ENCODE measurements at places on chromosomes 2 and 18.

GRCh38 chr2:177397481-177398289 is 5.1 kb downstream of the AGPS start:
- no peak for DNase-seq

DNA sequence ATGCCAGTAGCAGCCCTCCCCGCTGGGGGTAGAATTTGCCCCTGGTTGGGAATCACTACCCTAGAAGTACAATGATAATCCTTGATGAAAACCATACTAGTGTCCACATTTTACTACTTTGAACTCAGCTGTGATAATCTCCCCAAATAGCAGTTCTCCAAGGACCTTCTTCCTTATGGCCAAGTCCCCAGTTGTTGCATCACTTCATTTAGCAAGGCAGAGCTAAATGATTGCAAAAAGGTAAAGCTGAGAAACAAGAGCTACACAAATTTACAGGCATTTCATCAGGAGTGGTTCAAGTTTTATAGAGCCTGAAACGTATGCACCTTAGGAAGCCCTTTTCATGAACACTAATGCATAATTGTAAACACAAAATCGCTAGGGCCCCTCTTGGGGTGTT is 44.9 kb upstream of the REL start:
- no peak for DNase-seq

GRCh38 chr18:31612124-31612523 is 20.4 kb downstream of the TTR start:
- no peak for DNase-seq

GRCh38 chr2:159091976-159092375 is 123.5 kb downstream of the TANC1 start:
- DNase-seq = no peak

DNA sequence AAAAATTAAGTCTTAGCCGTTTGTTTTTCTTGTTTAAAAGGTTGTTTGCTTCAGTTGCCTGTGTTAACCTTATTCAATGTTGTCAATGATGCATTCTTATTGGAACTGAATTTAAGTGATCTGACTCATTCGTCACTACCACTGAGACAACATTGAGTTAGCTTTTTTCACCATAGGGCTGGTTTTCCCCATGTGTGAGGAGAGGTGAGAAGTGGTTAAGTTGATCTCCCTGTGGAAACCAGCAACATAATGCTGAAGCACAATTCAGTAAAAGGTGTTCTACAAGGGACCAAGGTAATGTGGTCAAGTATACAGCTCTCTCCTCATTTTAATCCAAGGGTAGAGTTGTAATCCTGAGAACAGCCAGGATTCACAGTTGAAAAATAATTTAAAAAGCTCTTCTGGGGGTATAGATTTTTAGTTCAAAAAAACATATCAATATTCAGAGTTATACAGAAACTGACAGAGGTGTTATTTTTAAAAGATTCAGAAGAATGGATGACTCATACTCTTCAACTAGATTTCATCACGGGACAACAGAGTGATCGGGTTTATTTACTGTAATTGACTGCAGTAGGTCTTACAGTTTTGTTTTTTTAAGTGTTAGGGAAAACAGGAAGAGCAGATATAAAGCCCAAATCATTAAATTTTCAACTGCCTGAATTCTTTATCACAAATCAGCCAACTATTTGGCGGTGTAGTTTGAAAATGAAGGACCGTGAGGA is 12.6 kb downstream of the NOP58 start:
- peak; percentile 42 for DNase-seq

DNA sequence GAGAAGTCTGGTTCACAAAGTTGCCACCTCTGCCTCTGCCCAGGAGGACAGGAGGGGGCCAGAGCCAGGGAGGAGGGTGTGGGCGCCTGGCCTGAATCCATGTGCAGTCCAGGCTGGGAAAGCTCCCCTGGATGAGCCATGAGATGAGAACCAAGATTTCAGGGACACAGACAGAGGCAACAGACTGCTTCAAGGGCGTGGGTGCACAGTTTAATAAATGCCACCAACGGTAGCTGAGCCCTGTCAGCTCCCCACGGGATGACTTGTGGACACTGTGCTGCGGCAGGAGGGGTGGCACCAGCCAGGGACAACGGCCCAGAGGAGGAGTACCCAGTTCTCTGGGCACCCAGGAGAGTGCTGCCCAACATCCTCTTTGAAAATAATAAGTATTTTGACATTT is 15.2 kb downstream of the CAPG start:
- no peak for DNase-seq

DNA sequence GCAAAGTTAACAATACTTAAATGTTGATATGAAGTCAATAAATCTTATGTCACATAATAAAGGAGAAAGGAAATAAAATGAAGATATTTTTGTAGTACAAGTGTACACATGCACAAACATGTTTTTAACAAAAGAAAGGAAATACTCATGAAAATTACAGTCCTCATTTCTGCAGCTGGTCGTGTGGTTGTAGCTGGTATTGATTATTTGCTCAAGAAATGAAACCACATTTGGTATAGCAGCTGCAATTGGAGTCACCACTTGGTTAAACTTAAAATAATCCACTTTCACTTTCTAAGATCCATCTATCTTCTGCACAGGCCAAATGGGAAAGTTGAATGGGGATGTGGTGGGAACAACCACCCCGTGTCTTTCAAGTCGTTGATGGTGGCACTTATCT is 580.5 kb upstream of the NRXN1 start:
- no peak for DNase-seq

DNA sequence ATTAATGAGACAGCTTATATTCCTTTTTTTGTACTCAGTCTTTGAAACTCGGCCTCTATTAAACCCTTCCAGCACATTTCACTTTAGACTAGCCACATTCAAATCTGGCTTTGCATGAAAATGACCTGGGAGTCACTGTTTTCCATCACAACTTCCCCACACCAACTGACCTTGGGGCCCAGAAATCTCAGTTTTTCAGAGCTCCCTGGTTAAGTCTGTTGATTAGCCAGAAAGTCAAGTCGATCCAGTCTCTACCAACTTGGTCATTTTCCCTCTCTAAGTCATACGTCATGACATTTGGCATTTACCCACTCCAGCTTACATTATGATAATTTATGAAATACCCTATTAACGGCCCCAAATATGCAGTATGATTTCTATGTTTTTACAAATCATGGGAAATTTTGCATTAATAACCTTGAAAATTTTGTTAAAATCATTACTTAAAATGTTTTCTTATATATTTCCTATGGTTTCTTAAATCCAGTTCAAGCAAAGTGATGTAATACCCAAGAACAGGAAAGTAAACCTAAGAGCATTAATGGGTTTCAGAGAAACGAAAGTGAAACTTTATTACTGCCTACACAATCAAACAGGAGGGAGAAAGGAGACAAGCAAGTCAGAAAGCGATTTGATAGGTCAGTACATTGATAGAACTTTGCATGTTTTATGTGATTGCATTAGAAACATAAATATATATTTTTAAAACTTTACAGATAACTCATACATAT is 77.1 kb downstream of the SPATS2L start:
- peak; percentile 67 for DNase-seq

DNA sequence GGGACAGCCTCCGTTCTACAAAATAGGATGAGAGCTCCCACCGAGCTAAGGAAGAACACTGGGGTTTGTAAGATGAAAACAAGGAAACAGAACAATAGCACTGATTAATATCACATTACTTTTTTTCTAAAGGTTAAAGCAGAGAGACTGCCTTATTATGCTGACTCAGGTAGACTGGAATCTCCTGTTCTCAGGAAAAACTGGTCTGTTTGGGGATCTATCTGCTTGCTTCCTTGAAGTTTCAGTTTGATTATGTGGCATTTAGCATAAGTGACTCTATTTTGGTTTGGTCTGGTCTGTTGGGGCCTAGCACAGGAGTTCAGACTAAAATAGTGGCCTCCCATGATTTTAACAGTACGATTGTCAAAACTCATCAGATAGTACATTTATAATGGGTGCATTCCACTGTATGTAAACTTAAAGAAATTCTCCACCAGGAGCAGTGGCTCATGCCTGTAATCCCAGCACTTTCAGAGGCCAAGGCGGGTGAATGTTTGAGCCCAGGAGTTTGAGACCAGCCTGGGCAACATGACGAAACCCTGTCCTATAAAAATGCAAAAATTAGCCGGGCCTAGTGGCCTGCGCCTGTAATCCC is 64.1 kb upstream of the NDUFV2 start:
- no peak for DNase-seq

- DNase-seq = peak; percentile 28
These were observed 57.9 kb downstream of the LIPG start for GRCh38 chr18:49619801-49620200.

DNA sequence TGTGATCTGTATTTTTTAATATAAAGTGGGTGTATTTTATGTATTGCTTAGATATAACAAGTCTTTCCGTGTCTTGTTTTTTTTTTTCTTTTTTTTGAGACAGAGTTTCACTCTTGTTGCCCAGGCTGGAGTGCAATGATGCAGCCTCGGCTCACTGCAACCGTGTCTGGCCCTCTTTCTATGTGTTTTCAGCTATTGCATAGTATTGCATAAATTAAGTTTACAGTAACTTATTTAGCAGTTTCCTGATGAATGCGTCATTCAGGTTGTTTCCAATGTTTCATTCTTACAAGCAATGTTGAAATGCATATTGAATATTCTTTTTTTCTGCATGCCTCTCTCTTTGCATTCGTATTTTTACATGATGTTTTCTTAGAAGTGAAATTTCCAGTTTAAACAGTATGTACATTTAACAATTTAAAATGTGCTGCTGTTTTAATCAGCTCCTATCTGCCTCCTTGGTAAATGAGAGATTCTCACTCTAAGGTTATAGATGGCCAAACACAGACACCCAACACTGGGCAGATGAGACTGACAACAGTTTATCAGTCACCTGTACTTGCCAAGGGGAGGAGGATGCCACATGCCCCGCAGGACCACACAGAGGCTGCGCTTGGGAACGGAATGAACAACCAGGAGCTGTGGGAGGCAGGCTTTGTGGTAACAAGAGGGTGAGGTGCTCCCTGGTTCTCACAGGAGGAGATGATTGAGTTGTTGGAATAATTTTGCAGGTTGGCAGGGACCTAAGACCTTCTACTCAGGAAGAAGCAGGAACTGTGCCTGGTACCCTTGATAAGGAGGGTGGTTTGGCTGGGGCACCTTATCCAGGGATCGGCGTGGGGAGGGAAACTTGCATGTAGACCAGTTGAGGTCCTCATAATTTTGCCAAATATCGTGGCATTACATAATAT is 7.5 kb downstream of the SLC9A4 start:
- DNase-seq = no peak

DNA sequence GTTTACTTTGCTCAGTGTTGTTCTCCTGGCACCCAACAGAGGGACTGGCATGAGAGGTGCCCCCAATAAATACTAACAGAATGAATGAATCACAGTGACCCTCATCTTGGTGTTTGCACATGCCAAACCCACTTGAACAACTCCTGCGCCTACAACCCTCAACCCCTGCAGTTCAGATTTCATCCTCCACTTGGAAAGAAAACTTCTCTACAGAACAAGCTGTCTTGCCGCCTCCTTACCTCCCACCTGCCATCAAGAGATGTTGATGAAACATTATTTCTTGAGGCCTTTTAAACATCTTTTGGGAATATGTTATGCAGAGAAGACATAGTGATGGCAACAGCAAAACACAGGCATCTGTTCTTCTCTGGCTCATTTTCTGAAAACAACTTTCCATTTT is 216.0 kb upstream of the SH3BP4 start:
- DNase-seq = no peak

- no peak for DNase-seq
These were observed 147.8 kb upstream of the FHL2 start for GRCh38 chr2:105546628-105546974.

GRCh38 chr2:144381716-144382115 is 138.2 kb downstream of the ZEB2 start:
- no peak for DNase-seq

GRCh38 chr2:27243391-27244130 is 19.3 kb downstream of the SLC30A3 start:
- DNase-seq = no peak

- no peak for DNase-seq
These were observed 287.5 kb upstream of the SALL3 start for GRCh38 chr18:78692105-78692504.

GRCh38 chr2:197985029-197985638 is 180.7 kb downstream of the PLCL1 start:
- DNase-seq = no peak

GRCh38 chr2:41930807-41931566 is 116.8 kb upstream of the PKDCC start:
- DNase-seq = no peak

- no peak for DNase-seq
These were observed 23.0 kb downstream of the SCN1A start for GRCh38 chr2:166104773-166105172.

DNA sequence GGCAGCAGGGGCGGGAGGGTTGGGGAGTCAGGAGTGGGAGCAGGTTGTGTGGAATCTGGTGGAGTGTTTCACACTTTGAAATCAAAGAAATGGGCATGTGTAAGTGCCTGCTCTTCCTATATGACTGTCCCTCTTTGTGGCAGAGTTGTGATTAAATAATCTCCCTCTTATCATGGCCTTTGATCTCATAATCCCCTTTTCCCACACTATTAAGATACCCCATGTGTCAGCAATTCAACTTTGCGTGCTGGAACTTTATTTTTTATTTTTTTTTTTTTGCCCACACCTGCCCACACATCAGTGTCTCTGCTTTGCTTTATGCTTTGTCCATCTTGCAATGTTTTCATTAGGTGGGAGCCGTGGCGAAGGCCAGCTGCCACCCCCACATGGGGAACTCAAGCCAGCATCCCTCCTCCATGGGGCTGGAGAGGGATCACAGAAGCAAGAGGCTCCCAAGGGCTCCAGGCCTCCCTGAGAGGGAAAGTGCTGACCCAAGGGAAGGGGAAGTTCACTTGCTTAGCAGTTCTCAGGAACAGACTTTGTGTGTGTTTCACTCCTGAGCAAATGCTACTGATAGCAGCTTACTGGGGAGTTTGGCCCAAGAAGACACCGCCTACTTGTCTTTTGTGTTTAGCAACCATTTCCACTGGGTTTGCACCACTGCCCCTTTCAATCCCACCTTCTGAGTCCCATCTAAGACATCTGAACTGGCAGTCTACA is 243.4 kb downstream of the BCL11A start:
- DNase-seq = no peak

DNA sequence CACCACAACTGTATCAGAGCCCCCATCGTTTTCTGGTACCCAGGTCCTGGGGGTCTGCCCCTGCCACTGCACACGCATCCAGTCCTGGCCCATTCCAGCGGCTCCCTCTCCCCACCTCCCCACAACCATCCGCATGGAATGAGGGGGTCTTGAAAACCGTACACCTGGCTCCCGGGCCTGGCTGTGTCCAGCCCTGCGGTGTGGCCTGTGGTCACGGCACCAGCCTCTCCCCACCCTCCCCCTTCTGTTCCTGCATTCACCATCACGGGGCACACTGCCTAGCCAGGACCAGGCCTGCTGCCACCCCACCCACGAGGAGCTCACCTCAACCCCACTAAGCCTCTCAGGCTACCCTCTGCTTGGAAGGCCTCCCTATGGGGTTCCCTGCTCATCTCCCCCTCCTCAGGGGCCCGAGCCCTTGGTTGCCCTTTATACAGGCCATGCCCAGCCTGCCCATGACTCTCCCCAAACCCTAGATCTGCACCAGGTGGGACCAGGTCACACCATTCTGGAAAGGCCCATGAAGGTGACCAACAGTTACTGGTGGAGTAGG is 11.4 kb downstream of the GPR35 start:
- no peak for DNase-seq
